ENCODE measurements at places on chromosomes 6 and 20.

GRCh38 chr6:100775667-100776066 is 105.5 kb downstream of the ASCC3 start:
- DNase-seq, result no peak

DNA sequence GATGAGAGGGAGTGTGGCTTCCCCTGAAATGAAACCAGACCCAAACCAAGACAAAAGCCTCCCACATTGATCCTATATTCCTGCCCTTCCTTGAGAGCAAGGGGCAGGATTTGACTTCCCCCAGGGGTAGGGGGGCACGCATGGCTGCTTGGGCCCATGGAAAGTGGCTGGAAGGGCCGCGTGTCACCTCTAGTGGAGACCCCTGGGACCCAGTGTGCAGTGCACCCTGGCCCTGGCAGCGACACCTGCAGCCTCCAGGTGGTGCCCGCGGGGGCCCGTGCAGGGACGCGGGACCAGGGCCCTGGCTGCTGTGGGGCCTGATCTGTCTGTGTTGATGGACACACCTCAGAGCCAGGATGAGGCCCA is 18.0 kb upstream of the SLCO4A1 start:
- peak; percentile 25 for DNase-seq

- no peak for DNase-seq
These were observed 247.4 kb downstream of the TBC1D32 start for GRCh38 chr6:121086876-121087275.

- no peak for DNase-seq
These were observed 90.5 kb upstream of the MBOAT1 start for GRCh38 chr6:20302702-20303251.

GRCh38 chr6:169167581-169168301 is 85.9 kb downstream of the THBS2 start:
- no peak for DNase-seq

DNA sequence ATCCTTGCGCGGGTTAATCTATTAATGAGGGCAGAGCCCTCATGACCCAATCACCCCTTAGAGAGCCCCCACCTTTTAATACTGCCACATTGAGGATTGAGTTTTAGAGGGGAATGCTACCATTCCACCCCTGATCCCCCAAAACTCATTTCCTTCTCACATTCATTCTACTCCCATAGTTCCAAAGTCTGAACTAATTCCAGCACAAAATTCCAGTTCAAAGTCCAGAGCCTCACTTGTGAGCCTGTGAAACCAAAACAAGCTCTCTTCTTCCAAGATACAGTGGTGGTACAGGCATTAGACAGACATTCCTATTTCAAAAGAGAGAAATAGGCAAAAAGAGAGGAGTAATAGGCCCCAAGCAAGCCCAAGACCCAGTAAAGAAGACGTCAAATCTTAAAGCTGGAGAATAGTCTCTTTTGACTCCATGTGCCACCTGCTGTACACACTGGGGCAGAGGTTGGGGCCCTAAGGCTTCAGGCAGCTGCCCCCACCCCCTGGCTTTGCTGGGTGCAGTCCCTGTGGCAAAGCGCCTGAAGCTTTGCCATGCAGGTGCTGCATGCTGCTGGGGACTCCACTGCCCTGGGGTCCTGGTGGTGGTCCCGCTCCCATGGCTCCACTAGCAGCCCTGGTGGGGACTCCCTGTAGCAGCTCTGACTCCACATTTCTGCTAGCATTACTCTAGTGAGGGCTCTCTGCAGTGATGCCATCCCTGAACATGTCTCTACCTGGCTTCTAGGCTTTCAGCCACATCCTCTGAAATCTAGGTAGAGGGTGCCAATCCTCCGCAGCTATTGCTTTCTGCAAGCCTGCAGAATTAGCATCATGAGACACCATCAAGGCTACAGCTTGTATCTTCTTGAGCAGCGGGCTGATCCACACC is 41.3 kb downstream of the RSPH3 start:
- DNase-seq, result no peak

DNA sequence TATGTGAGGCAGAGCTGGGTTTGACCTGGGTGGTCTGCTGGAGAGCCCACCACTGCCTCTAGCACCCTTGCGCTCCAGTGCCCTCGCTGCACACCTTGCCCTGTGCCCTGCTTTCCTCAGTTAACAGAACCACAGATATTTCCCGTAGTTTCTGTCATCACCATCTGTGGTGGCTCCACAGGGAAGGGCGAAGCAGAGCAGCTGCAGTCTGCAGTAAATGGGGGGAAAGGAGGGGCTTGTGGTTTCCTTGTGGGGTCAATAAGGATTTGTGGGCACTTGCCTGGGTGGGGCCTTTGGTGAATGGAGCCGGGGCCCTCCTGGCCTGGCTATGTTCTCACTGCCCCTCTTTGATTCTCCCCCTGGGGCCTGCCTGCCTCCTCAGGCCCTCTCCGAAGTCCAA is 21.2 kb upstream of the CCDC167 start:
- DNase-seq, result no peak

GRCh38 chr20:53434662-53435061 is 159.0 kb downstream of the ZNF217 start:
- DNase-seq, result peak; percentile 37

DNA sequence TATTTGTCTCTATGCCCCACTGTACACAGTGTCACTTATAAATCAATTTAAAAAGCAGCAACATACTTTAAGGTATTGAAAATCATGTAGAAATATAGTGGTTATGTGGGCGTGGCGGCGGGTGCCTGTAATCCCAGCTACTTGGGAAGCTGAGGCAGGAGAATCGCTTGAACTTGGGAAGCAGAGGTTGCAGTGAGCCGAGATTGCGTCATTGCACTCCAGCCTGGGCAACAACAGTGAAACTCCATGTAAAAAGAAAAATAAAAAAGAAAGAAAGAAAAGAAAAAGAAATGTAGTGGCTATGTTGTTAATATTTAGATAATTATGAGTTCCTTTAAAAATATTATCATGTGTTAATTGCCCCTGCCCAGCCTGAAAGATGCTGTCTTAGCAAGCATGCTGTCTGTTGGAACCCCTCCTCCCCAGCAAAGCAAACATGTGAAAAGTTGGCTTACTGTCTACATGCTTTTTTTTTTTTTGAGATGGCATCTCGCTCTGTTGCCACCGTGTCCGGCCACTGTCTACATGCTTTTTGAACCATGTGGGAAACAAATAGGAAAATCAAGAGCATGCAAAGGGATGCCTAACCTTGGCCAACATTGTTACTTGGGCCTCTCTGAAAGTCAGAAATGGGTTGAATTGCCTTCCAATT is 151.4 kb upstream of the TSHZ2 start:
- no peak for DNase-seq

DNA sequence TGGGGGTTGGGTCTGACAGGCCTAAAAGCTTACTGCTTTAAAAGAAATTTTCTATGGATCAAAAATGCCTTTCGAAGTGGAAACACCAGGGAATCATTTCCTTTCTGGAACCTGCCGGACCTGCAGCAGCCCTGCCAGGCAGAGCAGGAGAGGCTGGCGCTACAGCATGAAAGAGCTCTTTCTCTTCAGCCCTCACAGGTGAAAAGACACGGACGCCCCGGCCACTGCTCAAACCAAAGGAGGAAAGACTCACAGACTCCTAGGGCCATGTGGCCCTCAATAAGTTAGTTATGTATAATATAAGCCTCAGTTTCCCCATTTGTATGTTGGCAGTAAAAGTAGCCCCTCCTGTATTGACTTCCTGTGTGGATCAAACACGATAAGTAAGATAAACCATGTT is 8.3 kb downstream of the SCML4 start:
- no peak for DNase-seq

All from DMS153 (cell line).